Left forelimb (tissue), 1 donor: ENCODE measurements at places on chromosomes 16 and 17.

- no peak for DNase-seq
These were observed 388.7 kb upstream of the PMFBP1 start for GRCh38 chr16:72560617-72561016.

DNA sequence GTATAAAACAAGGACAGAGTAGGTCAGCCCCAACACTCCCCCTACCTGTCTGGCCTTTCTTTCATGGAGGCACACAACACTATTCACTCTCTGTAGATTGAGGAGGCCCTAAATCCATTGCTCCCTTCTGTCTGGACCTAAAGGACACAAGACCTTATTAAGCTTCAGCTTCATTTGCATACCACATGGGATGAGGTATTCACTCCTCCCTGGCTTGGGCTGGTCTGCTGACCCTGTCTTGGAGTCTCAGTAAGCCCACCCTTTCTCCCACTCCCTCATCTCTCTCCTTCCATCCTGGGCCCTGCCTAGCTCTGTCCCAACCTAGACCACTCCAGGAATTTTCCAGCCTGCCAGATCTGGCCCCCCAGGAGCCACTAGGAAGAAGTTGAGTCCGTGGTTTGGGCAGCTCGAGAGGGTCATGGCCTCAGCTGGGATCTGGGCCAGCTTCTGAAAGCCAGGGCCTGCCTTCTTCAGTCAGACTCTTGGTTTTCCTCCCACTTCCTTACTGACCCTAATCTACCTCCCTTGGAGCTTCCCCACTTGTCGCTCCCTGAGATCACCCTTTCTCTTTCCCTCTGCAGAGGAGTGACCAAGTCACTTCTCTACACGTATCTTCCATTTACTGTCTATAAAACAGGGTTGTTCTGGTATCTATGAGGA lies 6.5 kb upstream of the LLGL1 start:
- no peak for DNase-seq

DNA sequence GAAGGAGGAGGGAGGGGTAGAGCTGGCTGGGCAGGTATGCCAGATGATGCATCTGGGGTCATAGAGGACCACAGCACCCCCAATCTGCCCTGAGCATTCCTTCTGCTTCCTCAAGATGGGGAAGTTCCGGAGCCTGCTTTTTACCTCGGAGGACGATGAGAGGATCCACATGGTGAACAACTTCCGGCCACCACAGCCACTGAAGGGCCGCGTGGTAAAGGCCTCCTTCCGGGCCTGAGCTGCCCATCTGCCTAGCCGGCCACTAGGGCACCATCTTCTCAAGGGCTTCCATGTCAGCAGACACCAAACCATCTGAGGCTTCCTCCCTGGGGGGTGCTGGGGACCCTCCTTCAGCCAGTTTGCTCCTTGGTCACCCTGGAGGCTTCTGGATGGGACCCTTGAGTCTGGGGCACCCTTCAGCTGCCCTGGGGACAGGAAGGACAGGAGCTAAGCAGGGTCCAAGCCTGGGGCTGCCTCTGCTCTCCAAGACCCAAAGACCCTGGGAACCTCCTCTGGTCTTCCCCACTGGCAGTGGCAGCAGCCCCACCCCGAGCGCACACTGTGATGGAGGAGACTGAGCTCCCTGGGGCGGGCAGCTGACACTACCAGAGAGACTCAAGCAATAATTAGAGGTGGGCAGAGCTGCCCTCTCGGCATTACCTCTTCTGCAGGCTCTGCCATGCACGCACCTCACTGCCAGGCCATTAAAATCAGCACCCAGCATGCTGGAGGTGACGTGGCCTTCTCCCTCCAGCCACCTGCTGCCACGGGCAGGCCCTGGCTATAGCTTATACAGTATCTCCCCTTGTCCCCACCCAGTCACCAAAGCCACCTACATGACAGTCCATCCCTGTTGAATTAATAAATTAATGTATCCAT lies 9.3 kb downstream of the CA7 start:
- no peak for DNase-seq

DNA sequence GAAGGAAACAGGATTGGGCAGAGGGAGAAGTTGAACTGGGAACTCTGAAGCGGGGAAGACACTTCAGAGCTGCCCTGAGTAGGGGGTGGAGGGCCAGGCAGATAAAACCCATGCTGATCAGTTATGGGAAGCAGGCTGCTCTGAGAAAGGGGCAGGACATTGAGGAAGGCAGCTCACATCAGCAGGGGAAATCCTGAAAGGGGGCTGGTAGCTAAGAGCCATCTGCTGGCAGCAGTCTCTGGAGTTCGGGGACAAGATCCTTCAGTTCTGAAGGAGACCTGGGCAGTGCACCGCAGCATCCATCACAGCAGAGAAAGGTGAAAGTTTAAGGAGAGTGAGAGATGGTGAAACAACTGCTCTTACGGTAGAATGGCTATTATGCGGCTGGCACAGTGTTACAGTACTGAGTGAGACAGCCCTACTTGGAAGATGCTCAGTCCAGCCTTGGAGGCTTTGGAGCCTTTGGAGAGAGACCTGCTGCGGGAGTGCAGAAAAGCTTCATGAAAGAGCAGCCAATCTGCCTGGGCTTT lies 5.4 kb upstream of the KIF18B start:
- DNase-seq, result peak; percentile 53

DNA sequence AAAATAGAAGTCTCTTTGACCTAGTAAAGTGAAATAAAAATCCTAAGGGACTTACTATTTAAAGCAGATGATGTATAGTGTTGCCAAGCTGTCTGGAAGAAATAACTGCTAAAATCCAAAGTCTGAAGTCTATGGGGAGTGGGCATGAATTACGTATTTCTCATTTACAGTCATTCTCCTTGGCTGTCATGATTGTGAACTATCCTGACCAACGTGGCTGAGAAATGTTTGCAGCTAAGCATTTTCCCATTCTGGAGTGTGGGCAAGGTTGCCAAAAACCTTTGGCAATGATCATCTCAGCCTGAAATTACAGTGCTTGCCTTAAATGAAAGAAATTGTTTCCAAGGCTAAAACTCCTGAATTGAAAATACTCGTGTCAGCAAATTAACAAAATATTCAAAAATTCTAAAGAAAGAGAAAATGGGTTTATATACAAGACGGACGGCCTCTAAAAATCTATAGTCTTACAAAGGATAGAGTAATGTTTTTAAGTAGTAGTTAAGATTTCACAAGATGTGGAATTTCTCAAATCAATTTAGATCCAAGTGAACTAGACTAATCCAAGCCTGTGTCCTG lies 77.0 kb downstream of the CACNG1 start:
- no peak for DNase-seq

DNA sequence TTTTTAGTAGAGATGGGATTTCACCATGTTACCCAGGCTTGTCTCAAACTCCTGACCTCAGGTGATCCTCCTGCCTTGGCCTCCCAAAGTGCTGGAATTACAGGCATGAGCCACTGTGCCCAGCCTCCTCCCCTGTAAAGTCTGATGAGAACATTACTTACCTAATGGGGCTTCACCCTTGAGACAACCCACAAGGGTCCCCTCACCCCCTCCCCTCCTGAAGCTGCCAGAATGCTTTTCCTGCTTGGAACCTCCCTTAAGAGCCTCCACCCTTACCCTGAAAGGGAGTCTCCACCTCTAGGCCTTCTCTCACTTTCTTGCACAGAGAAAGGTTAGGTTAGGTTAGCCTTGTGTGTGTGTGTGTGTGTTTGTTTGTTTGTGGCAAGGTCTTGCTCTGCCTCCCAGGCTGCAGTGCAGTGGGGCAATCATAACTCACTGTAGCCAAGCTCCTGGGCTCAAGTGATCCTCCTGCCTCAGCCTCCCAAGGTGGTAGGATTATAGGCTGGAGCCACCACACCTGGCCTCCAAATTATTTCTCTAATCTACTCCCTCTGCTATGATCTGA lies 8.9 kb downstream of the SLC5A11 start:
- DNase-seq, result no peak

DNA sequence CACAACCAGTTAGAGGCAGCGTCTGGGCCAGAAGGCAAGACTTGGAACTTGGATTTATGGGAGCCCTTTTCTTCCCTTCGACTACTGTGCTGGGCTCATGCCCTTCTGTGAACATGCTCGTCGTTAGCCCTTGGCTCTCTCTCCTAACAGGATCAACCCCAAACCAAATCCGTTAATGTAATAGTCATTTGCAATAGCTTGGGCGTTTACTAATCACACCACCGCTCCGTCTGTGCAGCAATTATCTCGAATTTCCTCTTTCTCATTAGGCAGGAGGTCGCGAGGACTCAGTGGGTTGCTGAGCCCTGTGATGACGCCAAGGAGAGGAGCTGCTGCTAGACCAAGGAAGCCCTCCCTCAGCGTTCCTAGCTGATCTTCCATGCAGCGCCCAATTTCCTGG lies 114.7 kb downstream of the ENGASE start:
- DNase-seq, result no peak

DNA sequence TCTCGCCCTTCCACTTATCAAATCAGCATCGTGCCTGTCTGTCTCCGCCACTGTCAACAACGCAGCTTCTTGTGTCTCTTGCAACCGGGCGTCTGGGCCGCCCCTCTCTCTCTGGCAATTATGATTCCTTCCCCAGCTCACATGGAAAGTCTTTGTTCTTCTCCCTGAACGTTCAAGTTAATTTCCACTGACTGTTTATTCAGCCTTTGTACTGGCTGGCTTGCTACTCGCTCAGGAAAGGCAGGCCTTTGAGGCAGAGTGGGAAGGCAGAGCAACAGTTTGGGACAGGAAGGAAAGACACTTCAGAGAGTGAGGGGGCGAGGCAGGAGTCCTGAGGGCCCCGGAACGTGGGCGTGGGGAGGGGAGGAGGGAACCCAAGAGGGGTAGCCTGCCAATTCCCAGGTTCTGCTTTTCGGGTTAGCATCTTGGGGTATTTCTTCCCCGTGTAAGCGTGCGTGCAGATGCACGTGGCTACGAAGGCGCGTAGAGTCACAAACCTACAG lies 50.8 kb downstream of the AKAP1 start:
- DNase-seq, result no peak
